Panc1 (cell line): ENCODE measurements at places on chromosomes 3 and 15. TPM values are rescaled to one million over a fixed set of nuclear protein-coding genes. Genes with fewer than 3 reads are reported as not detected.

The CIDEC gene
- not detected for total RNA-seq

The MYO5A gene
- 61.1 TPM for total RNA-seq

The HESX1 gene
- 1.1 TPM for total RNA-seq

The C3orf85 gene
- not detected for total RNA-seq

The SELENOK gene
- total RNA-seq = 16.3 TPM

The PPIB gene
- 407 TPM for total RNA-seq

The ANKRD63 gene
- total RNA-seq = 0.72 TPM

The TRH gene
- not detected for total RNA-seq

The CLN6 gene
- total RNA-seq = 68.7 TPM

The SLC22A13 gene
- total RNA-seq = 0.33 TPM

The TMEM266 gene
- 0.21 TPM for total RNA-seq

The PAQR9 gene
- total RNA-seq = 0.36 TPM

The UROC1 gene
- not detected for total RNA-seq

The ARPP21 gene
- total RNA-seq = not detected

The IQCF5 gene
- total RNA-seq = not detected

The CAMK2N2 gene
- 5.7 TPM for total RNA-seq
